H1 (cell line): ENCODE measurements at places on chromosomes 6 and 20.

DNA sequence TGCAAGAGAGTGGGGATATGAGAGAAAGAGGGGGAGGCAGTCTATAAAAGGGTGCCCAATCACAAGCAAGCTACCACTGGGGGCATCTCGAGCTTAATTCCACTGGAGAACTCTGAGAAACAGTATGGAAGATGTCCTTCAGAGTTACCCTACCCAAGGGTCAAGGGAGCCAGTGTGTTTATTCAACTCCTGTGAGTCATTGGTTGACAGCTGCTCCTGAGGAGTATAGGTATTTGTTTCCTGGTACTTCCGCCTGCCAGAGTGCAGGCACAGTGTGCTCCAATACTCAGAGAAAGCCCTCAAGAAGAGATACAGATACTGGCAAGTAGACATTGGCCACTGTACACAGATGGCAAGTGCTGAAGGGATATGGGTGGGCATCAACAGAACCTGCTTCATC lies 49.5 kb downstream of the ARHGAP40 start:
- H3K4me3 ChIP-seq, result no peak overlapping the region
- no peak overlapping the region for H3K27ac ChIP-seq
- DNase-seq, result no peak
- no peaks in the 10 kb centered on the region for H3K4me1 ChIP-seq
- H3K27me3 ChIP-seq, result peaks cover 16% of the 10 kb centered on the region
- no peaks in the 10 kb centered on the region for H3K36me3 ChIP-seq

- no peaks in the 10 kb centered on the region for H3K4me1 ChIP-seq
- no peaks in the 10 kb centered on the region for H3K36me3 ChIP-seq
- no peak overlapping the region for H3K27ac ChIP-seq
- no peak overlapping the region for H3K4me3 ChIP-seq
Measured at GRCh38 chr6:84842525-84843166, 78.2 kb upstream of the TBX18 start.

DNA sequence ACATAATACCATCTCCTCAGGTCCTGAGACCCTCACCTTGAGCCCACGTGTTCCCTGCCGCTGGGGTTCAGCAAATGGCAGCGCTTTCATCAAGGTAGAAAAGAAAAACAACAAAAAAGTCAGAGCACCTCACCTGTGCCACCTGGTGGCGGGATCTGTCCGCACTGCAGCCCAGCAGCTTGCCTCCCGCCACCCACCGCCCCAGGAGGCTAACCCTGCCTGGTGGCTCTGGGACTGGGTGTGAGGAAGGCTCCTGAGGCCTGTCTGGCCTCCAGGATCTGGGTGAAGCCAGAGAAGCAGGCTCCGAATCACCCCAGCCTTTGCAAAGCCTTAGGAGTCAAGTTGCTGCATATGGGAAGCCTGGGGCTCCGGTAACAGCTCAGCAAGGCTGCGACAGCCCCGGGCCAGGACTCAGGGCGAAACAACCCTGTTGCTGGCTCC lies 270.8 kb downstream of the BMP7 start:
- H3K4me1 ChIP-seq, result no peaks in the 10 kb centered on the region
- no peak overlapping the region for H3K27ac ChIP-seq
- H3K4me3 ChIP-seq, result no peak overlapping the region
- peak; percentile 88 for DNase-seq

- H3K27me3 ChIP-seq, result no peaks in the 10 kb centered on the region
- no peak overlapping the region for H3K27ac ChIP-seq
- H3K4me3 ChIP-seq, result no peak overlapping the region
- H3K4me1 ChIP-seq, result no peaks in the 10 kb centered on the region
- no peak for DNase-seq
Measured at GRCh38 chr6:157099912-157100593, 223.3 kb downstream of the TMEM242 start.

DNA sequence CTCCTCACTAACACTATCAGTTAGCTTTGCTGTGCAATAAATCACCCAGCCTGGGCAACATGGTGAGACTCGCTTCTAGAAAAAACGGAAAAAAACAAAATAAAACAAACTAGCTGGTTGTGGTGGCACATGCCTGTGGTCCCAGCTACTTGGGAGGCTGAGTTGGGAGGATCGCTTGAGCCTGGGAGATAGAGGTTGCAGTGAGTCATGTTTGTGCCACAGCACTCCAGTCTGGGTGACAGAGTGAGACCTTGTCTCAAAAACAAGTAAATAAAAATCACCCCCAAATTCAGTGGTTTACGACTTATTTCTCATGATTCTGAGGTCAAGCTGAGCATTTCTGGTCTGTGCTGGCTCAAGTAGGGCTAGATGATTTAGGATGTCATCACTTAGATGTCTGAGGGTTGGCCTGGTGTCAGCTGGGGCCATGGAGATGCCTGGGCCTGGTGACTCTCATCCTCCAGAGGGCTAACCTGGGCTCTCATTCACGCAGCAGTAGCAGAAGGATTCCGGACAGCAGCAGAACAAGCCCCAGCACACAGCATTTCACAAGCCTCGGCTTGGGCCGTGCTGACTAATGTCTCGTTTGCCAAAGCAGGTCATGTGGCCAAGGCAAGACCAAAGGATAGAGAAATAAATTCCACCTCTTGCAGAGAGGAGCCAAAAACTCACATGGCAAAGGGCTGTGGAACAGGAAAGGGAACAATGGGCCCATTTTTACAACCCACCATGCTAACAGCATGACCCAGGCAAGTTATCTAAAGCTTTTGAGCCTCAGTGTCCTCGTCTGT lies 32.5 kb downstream of the MGME1 start:
- no peak overlapping the region for H3K27ac ChIP-seq
- peaks cover 16% of the 10 kb centered on the region for H3K4me1 ChIP-seq
- H3K4me3 ChIP-seq, result no peak overlapping the region
- DNase-seq, result no peak
- H3K36me3 ChIP-seq, result no peaks in the 10 kb centered on the region
- H3K27me3 ChIP-seq, result no peaks in the 10 kb centered on the region

GRCh38 chr6:45837541-45838200 lies 178.0 kb downstream of the CLIC5 start:
- H3K4me3 ChIP-seq, result no peak overlapping the region
- no peak overlapping the region for H3K27ac ChIP-seq
- no peak for DNase-seq
- H3K27me3 ChIP-seq, result no peaks in the 10 kb centered on the region
- no peaks in the 10 kb centered on the region for H3K4me1 ChIP-seq
- H3K36me3 ChIP-seq, result no peaks in the 10 kb centered on the region

- H3K4me1 ChIP-seq, result no peaks in the 10 kb centered on the region
- H3K27me3 ChIP-seq, result no peaks in the 10 kb centered on the region
- peaks cover 12% of the 10 kb centered on the region for H3K36me3 ChIP-seq
- H3K4me3 ChIP-seq, result no peak overlapping the region
- no peak for DNase-seq
Measured at GRCh38 chr20:45322952-45323383, 14.9 kb upstream of the MATN4 start.

DNA sequence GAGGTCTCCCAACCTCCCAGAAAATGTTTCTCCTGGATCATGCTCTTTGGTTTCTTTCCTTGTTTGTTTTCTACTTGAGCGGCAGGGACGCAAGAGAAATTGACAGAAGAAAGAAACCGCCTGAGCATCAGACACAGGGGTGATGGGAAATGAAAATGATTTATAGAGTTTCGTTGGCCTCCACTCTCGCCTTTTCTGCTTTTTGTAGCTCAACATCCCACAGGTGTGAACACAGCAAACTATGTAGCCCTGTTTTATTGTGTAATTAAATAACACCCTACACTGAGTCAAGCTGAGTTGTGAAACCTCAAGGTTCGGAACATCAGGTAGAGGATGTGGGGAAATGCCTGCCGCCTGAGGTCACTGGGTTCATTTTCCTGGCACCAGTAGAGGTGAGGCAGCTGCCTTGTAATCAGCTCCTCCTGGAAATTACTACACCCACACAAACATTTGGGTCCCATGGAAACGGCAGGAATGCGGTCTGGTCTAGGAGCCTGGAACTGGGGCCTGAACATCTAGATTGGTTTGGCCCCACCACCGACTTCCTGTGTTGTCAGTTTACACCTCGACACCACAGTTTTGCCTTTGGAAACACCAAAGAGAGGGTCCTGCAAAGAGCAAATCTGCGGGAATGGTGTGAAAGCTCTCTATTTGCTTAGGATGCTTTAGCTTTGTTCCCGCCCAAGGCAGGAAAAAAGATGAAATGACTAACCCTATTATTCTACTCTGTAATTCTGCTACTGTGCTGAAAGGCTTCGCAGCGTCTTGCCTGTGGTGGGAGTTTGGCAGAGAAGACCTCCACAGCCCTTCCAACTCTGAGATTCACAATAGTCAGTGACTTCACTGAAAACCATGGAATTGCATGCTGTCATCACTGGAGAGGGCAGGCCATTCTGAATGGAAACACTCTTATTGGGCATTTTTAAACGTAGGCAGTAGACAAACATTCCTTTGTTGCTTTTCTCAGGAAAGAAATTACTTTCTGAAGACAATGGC lies 53.0 kb downstream of the ADAT2 start:
- no peak overlapping the region for H3K4me3 ChIP-seq
- peak; percentile 44 for DNase-seq
- no peak overlapping the region for H3K27ac ChIP-seq
- no peaks in the 10 kb centered on the region for H3K27me3 ChIP-seq
- no peaks in the 10 kb centered on the region for H3K36me3 ChIP-seq
- no peaks in the 10 kb centered on the region for H3K4me1 ChIP-seq

- no peaks in the 10 kb centered on the region for H3K27me3 ChIP-seq
- H3K36me3 ChIP-seq, result no peaks in the 10 kb centered on the region
- no peak for DNase-seq
- H3K4me1 ChIP-seq, result no peaks in the 10 kb centered on the region
- no peak overlapping the region for H3K27ac ChIP-seq
Measured at GRCh38 chr6:137821491-137821890, 45.6 kb upstream of the TNFAIP3 start.

- no peak overlapping the region for H3K27ac ChIP-seq
- H3K27me3 ChIP-seq, result no peaks in the 10 kb centered on the region
- H3K4me3 ChIP-seq, result no peak overlapping the region
- peak; percentile 53 for DNase-seq
Measured at GRCh38 chr20:43749734-43750294, 23.0 kb upstream of the GTSF1L start.

DNA sequence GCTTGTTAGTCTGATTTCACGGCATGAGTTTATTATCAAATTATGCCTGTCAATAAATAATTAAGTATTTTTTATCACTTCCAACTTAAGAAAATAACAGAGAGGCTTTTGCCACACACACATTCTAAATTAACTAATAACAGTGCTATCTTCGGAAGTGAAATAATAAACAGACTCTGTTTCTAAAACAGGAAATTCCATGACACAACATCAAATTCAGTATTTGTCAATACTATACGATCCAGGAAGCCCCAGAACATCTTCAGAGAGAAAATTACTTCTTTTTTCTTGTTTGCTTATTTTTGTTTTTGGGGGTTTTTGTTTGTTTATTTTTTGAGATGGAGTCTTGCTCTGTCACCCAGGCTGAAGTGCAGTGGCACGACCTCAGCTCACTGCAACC lies 150.7 kb upstream of the PRDM1 start:
- H3K4me3 ChIP-seq, result no peak overlapping the region
- H3K27ac ChIP-seq, result no peak overlapping the region
- no peak for DNase-seq
- H3K36me3 ChIP-seq, result no peaks in the 10 kb centered on the region
- no peaks in the 10 kb centered on the region for H3K4me1 ChIP-seq

DNA sequence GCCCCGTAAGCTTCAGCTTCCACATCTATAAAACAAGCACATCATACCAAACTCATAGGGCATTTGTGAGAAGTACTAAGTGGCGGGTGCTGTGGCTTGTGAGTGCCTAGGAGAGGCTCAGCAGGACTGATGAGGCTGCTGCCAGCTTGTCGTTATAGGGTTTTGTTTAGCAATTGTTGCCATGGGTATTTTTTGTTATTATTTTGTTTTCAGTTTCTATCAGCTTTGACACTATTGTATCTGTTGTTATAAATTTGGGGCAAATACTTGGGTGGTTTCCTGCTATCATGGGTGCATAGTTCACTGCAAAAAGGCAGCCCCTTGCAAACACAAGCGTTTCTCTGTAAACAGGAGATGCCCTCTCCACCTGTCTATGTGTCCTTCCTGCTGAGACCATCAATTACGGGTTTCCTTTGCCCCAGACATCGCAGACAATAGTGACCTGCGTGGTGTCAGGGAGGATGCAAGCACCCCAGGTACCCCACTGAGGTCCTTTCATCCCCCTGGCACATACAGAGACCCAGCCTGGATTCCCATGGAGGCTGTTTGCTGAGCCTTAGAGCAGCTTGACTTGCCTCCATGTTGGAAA lies 3.1 kb upstream of the CCDC167 start:
- no peak for DNase-seq
- no peaks in the 10 kb centered on the region for H3K27me3 ChIP-seq
- no peak overlapping the region for H3K27ac ChIP-seq

DNA sequence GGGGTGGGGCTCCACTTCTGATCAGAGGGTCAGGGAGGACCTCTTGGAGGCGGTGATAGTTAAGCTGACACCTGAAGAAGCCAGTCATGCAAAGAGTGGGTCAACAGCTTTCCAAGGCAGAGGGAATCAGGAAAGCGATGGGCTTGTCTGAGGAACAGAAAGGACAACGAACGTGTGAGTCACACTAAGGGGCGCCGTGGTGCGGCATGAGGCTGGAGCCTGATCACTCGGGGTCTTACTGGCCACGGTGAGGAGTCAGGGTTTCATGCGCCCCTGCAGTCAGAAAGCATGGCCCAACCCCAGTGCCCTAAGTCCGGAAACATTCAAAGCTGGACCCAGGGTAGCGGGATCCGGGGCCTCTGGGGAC lies 50.6 kb upstream of the SLC32A1 start:
- H3K4me1 ChIP-seq, result peaks cover 2% of the 10 kb centered on the region; the same call in 1 of the 2 replicates
- H3K27ac ChIP-seq, result no peak overlapping the region
- H3K27me3 ChIP-seq, result peaks cover 22% of the 10 kb centered on the region
- no peak for DNase-seq
- no peaks in the 10 kb centered on the region for H3K36me3 ChIP-seq

GRCh38 chr6:149336609-149336928 lies 19.1 kb downstream of the TAB2 start:
- H3K27ac ChIP-seq, result peak overlapping the region; percentile 54; the same call in 1 of the 2 replicates
- DNase-seq, result no peak
- no peak overlapping the region for H3K4me3 ChIP-seq
- H3K4me1 ChIP-seq, result peaks cover 13% of the 10 kb centered on the region
- no peaks in the 10 kb centered on the region for H3K27me3 ChIP-seq
